ENCODE measurements at places on chromosomes 11 and 22.

DNA sequence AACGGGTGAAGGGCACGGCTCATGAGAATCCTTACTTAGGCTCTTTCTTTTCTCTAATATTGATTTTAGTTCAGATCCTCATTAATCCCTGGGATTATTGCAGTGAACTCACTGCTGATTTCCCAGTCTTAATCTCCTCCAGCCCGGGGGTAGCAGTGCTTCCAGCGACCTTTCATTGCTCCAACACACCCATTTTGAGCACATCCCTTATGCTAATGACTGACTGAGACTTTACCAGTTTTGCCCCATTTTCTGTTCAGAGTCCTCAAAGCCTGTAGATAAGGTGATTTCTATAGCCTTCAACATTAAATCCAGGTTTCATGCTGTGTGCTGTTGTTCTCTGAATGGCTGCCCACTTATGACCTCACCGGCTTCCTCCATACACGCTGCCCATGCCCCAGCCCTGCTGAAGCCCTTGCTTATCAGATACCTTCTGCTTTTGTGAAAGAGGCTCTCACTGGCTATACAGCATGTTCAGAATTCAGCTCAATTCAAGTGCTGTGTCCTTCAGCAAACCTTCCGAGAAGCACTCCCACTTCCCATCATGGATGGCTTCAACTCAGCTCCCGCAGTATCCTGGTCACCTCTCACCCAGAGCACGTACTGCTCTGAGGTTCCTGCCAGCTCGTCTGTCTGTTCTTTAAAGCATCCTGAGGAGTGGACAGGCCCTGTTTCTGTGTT lies 49.0 kb downstream of the PPFIA1 start:
- H3K27me3 ChIP-seq = no peaks in the 10 kb centered on the region
- DNase-seq = no peak
- no peak overlapping the region for H3K27ac ChIP-seq
- peaks cover 5% of the 10 kb centered on the region for H3K4me1 ChIP-seq
- H3K4me3 ChIP-seq = no peak overlapping the region

GRCh38 chr22:30305519-30305905 lies 16.2 kb upstream of the CASTOR1 start:
- no peaks in the 10 kb centered on the region for H3K4me1 ChIP-seq
- no peaks in the 10 kb centered on the region for H3K27me3 ChIP-seq
- no peak overlapping the region for H3K27ac ChIP-seq
- DNase-seq = no peak
- no peaks in the 10 kb centered on the region for H3K36me3 ChIP-seq
- no peak overlapping the region for H3K4me3 ChIP-seq

GRCh38 chr11:57203359-57203758 lies 21.6 kb downstream of the LRRC55 start:
- H3K36me3 ChIP-seq = no peaks in the 10 kb centered on the region
- H3K27ac ChIP-seq = no peak overlapping the region
- no peak overlapping the region for H3K4me3 ChIP-seq
- peaks cover 15% of the 10 kb centered on the region for H3K4me1 ChIP-seq
- peak; percentile 23 for DNase-seq

DNA sequence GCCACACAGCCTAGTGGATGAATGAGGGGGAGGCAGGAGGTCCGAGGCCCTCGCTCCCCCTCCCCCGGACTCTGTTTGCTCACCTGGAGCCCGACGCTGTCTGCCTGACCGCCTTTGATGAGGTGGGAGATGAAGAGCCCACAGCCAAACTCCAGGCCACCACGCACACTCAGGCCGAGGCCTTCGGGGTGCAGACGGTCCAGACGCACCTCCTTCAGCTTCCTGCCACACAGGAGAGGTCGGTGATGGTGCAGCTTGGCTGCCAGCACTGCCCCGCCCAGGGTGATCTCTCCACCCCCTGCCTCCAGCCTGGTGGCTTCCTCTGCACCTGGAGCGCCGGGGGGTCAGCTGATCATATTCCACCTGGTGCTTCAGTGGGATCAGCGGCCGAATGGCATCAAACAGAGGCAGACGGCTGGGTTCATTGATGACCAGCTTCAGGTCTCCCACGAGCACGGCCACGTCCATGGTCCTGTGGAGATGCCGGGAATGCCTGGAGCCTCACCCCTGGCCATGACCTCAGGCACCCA lies 13.1 kb downstream of the USH1C start:
- no peaks in the 10 kb centered on the region for H3K36me3 ChIP-seq
- no peak overlapping the region for H3K27ac ChIP-seq
- no peak for DNase-seq

DNA sequence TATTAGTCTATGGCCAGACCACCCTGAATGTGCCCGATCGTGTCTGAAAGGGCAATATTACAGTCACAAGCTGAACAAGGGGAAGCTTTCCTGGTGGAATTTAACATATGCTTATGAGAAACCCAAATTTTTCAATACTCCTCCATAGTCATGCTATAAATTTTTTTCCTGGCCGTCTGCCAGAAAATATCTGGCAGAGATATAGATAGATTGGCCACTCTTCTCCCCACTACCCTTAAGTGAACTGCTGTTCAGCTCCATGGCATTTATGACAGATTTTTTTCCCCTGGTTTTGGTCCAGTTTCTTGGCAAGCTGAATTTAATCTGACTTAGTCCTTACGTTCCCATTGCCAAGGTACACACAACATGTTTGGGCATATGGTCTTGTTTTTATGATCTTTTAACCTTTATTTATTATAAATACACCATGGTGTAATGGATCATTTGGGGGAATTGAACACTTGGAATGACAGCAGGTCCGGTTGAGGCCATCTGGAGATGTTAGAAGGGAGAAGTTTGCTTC lies 328.5 kb downstream of the CNTN5 start:
- no peak overlapping the region for H3K27ac ChIP-seq
- H3K36me3 ChIP-seq = no peaks in the 10 kb centered on the region
- no peak for DNase-seq

DNA sequence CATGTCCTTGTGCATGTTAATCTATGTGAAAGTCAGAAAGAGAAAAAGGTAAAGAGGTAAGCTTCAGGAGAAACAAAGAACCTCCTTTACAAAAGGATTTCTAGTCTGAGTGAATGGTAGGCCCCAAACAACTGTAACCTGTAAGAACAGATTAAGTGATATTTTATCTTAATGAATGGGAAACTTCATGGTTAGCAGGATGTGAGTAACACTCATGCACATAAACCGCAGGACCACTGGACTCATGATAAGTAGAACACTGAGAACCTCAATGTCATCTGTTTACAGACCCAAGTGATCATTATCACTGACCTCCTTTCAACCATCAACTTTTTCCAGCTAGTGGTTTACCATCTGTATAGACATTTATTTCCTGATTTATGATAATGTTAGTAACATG lies 19.9 kb downstream of the OR8G5 start:
- H3K27me3 ChIP-seq = no peaks in the 10 kb centered on the region
- H3K36me3 ChIP-seq = no peaks in the 10 kb centered on the region
- no peak for DNase-seq
- H3K27ac ChIP-seq = no peak overlapping the region
- H3K4me1 ChIP-seq = peaks cover 22% of the 10 kb centered on the region
- H3K4me3 ChIP-seq = no peak overlapping the region

DNA sequence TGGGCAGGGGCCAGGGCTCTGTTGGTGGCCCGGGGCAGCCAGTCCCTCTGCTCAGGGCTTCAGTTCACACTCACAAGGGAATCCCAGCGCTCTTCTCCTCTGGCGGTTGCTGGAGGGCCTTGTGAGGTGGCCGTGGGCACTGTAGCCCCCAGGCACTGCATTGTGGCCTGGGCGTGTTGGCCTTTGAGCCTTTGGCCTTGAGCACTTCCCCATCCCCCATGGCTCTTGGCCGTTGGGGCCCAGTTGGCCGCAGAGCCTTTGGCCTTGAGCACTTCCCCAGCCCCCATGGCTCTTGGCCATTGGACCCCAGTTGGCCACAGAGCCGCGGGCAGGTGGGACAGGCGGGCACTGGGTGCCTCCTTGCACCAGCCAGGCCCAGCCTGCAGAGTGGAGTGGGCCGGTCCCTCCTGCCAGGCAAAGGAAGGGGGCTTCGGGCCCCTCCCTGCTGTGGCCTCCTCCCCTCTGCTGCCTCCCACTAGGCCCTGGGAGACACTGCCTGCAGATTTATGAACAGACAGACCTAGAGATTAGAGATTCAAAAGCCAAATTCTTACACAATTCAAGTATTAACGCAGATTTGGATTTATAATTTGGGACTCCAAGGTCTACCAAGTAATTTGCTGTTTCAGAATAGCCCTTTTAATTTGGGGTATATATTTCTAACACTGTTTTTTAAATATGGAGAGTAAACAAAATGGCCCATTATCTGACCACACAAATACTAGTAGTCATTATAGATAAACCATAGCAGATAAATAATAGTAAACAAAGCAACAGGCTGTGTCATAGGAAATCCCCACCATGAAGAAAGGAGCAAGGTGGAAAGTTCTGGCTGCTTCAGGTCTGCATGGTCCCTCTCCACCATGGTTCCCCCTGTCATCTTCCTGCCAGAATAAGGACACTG lies 18.2 kb upstream of the TXNRD2 start:
- H3K27me3 ChIP-seq = no peaks in the 10 kb centered on the region
- no peak for DNase-seq
- no peak overlapping the region for H3K27ac ChIP-seq
- H3K4me3 ChIP-seq = peak overlapping the region; percentile 40

- no peaks in the 10 kb centered on the region for H3K27me3 ChIP-seq
- peak overlapping the region; percentile 87 for H3K27ac ChIP-seq
- peak; percentile 24 for DNase-seq
These were observed 58.8 kb downstream of the NAV2 start for GRCh38 chr11:19771463-19771862.

- H3K27ac ChIP-seq = peak overlapping the region; percentile 97
- no peak overlapping the region for H3K4me3 ChIP-seq
- no peaks in the 10 kb centered on the region for H3K27me3 ChIP-seq
- DNase-seq = no peak
- peaks cover 5% of the 10 kb centered on the region for H3K4me1 ChIP-seq
These were observed 1.6 kb upstream of the ARFGAP2 start for GRCh38 chr11:47178316-47178715.

- no peak overlapping the region for H3K27ac ChIP-seq
- H3K27me3 ChIP-seq = peaks cover 15% of the 10 kb centered on the region
- H3K36me3 ChIP-seq = no peaks in the 10 kb centered on the region
- H3K4me3 ChIP-seq = no peak overlapping the region
These were observed 15.3 kb downstream of the IL17REL start for GRCh38 chr22:49997251-49997599.

GRCh38 chr11:42319921-42320320 lies 860.5 kb upstream of the LRRC4C start:
- H3K27ac ChIP-seq = no peak overlapping the region
- H3K27me3 ChIP-seq = no peaks in the 10 kb centered on the region

- peak; percentile 94 for DNase-seq
- H3K36me3 ChIP-seq = no peaks in the 10 kb centered on the region
- no peak overlapping the region for H3K27ac ChIP-seq
- H3K4me1 ChIP-seq = peaks cover 7% of the 10 kb centered on the region
- H3K4me3 ChIP-seq = no peak overlapping the region
These were observed 7.7 kb downstream of the LHFPL7 start for GRCh38 chr22:24938741-24939341.

GRCh38 chr11:16969010-16969999 lies 44.9 kb downstream of the PLEKHA7 start:
- H3K27ac ChIP-seq = 0 out of 2 replicates have a peak overlapping the region, but pooled peaks have one; percentile 2
- DNase-seq = no peak
- no peaks in the 10 kb centered on the region for H3K27me3 ChIP-seq
- H3K36me3 ChIP-seq = no peaks in the 10 kb centered on the region

GRCh38 chr11:61752117-61752924 lies at the start of gene MYRF:
Gene MYRF (plus strand): TSS chr11:61752636. CDS start chr11:61752745, 109 bp downstream.
- H3K4me1 ChIP-seq = peaks cover 23% of the 10 kb centered on the region
- peak; percentile 80 for DNase-seq
- H3K4me3 ChIP-seq = peak within 1 kb of the TSS; percentile 71

DNA sequence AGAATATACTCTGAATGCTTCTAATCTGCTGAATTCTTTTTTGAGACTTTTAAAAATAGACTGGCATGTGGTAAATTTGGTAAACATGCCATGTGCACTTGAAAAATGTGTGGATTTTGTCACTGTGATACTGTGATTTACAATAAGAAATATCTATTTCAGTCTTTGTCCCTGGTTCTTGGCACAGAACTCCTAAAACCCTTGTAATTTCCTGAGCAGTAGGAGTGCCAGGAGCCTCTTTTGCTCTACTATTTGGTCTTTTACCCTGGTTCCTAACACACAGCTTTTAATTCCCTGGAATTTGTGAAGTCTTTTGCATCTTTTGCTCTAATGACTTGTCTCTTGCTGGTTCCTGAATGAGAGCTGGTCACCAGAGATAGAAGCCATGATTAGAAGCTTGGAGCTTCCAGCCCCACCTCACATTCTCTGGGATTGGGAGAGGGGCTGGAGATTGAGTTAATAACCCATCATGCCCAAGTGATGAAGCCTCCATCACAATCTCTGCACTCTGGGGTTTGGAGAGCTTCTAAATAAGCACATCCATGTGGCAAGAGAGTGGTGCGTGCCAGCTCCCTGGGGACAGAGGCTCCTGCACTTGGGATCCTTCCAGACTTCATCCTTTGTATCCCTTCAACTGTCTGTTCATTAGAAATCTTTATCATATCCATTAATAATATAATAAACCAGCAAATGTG lies 27.2 kb upstream of the SYT13 start:
- no peaks in the 10 kb centered on the region for H3K4me1 ChIP-seq
- no peaks in the 10 kb centered on the region for H3K27me3 ChIP-seq
- H3K27ac ChIP-seq = no peak overlapping the region
- no peak for DNase-seq
- no peaks in the 10 kb centered on the region for H3K36me3 ChIP-seq
- H3K4me3 ChIP-seq = no peak overlapping the region
